ENCODE measurements at places on chromosomes 5 and 9.

- no peak for DNase-seq
Observed at GRCh38 chr9:33300546-33300945, 10.2 kb downstream of the NFX1 start.

DNA sequence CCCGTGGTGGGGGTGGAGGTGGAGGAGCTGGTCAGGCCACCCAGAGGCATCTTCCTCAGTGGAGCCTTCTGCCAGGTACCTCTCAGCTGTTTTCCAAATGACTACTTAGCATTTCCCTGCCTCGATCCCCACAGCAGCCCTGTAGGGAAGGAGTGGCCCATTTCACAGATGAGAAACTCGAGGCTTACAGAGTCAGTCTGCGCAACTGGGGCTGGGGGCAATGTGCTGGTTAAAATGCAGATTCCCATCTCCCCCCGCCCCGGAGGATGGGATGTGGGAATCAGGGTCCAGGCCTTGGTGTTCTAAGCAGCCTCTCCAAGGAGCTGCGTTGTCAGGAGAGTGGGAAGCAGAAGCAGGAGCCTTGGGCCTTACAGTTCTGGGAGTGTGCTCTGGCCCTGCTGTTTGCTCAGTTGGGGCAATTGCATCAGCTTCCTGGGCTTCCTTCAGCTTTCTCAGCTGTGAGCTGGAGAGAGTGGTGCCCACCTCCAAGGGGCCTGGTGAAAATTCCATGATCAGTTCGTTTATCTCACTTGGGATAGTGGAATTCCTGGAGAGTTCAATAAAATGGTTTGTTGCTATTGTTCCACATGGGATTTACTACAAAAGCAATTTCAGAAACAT is 19.4 kb downstream of the ERGIC1 start:
- no peak for DNase-seq

DNA sequence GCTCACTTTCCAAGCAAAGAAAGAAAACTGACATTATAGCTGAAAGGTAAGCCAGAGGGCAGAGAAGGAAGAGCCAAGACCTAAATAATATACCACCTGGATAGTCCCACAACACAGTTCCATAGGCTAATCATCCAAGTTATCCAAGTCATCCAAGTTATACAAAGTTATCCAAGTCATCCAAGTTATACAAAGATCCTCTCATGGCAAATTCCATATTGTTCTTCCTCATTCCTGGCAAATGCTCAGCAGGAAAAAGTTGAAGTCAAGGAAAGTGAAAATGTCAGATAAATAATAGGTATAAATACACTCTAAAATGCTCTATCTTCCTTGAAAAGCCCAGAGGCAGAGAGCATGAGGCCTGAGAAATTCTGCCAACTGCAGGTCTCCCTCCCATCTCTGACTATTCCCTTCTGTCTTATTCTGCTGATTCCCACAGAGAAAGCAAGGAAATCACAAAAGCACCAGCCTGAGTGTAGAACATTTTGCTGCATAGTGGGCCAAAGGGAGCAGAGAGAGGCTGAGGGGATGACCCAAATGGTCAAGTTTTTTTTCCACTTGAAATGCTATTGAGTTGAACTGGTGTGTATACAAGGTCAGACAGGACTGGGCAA is 12.5 kb downstream of the MCTP1 start:
- no peak for DNase-seq

DNA sequence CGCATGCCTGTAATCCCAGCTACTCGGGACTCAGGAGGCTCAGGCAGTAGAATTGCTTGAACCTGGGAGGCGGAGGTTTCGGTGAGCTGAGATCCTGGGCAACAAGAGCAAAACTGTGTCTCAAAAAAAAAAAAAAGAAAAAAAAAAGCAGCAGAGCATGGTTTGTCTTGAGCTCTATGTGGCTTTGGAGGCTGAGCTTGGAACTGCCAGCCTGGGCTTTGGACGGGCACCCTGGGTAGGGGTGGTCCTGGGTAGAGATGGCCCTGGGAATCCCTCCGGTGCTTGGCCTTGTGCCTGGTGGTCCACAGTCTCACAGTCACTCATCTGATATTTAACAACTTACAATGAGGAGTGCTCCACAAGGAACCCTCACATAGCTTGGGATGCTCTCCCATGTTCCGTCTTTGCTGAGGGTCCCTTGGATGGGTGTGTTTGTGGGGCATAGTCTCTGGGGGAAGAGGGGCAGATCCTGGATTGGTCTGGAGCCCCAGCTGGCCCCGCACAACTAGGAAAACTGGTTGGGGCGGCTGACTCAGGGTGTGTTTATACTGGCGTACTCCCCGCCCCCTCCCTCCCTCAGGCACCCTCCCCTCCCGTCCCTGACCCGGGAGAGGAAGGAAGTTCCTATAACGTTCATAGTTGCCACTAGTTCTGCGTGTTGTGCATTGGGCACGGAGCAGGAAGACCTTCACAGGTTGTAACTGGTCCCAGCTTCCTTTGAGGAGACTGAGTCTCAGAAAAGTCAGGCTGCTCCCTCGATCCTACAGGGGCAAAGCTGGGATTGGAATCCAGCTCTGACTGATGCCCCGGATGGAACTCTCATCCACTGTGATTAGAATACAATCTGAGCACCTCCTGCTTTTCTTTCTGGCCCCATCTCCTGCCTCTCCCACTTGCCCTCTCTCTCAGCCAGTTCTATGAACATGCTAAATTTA is 11.2 kb downstream of the IER5L start:
- no peak for DNase-seq

- DNase-seq = no peak
Observed at GRCh38 chr5:23763170-23763569, 255.8 kb downstream of the PRDM9 start.

DNA sequence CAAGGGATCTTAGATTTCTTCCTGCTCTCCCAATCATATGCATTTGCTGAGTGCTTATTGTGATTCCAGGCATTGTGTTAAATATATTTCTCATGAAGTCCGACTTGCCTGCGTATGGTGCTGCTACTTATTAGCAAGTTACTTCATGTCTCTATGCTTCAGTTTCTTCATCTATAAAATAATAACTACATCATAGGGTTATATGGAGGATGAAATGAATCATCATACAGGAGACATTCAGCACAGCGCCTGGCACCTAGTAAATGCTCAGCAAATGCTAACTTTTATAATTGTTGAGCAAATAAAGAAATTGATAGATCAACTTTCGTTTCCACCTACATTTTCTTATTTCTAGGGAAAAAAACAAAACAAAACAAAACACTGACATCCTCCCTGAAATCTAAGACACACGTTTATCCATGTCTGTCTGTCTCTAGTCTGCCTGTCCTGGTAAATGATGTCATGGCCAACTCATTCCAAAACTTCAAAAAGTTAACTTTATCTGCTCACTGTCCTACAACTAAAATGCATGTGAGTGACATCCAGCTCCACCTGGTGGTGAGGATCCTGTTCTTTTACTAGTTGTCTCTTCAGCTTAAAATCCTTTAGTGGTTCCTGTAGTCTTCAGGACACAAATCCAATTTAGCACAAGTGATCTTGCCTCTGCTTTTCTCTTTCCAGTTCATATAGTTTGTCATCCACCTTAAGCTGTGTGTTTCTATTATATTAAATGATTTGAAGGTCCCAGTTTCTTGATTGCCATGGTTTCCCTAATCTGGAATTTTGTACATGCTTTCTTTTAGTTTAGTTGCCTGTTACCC is 27.7 kb downstream of the PPP3R2 start:
- no peak for DNase-seq

- DNase-seq = no peak
Observed at GRCh38 chr5:139823757-139824355, 28.2 kb downstream of the PSD2 start.

GRCh38 chr5:126394211-126394788 is 28.9 kb upstream of the GRAMD2B start:
- no peak for DNase-seq

- no peak for DNase-seq
Observed at GRCh38 chr5:39017504-39017903, 56.7 kb downstream of the RICTOR start.

DNA sequence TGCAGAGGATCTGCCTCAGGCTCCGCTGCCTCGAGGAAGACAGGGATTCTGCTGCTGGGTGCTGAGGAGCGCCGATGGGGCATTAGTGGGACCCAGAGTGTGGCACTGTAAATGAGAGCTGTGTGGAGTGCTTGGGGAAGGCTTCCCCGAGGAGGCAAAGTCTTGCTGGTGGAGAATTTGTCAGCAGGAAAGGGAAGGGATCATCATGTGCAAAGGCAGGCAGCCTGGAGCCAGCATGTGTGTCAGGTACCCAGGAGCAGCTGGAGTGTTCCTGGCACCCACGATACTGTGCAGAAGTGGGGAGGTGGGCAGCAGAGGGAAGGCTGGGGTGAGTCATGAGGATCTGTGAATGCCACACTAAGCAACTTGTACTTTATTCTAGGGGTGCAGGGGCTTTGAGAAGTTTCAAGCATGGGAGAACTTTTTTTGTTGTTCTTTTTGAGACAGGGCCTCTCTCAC is 12.3 kb downstream of the B4GALT7 start:
- DNase-seq = no peak

DNA sequence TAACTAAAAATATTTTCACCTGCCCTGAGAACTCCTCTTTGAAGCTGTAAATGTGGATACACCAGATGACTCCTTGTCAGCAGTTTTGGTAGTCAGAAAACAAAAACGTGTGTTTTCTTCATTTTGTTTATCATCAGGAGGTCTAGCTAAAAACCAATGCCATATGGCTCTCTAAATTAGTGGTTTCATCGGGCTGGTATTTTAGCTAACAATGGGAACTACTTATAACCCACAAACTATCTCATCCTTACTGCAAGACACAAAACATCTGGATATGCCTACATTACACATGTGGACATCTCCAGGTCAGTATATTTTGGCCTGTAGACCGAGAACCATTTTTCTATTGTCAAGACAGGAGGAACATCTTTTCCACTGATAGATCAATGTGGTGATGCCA is 56.2 kb downstream of the GAS1 start:
- DNase-seq = no peak

DNA sequence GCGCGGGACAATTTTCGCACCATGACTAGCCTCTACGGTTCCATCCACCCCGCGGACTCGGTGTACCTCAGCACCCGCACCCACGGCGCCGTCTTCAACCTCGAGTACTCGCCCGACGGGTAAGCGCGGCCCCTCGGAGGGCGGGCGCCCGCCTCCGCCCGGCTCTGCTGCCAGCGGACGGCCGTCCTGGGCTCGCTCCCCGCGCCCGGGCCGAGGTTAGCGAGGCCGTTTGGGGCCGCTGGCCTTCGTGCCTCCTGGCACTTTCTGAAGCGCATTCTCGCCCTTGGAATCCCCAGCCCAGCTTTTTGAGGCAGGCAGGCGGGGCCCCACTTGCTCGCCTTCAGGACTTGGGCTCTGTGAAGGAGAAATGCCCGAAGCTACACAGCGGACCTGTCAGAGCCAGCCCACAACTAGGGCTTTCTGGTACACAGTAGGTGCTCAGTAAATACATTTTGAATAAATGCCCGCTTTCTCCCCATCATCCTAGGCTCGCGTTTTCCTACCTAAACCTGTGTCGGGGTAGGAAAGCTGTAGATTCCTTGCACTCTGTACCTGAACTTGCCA is 772 bp downstream of the DCAF10 start:
- DNase-seq = no peak

DNA sequence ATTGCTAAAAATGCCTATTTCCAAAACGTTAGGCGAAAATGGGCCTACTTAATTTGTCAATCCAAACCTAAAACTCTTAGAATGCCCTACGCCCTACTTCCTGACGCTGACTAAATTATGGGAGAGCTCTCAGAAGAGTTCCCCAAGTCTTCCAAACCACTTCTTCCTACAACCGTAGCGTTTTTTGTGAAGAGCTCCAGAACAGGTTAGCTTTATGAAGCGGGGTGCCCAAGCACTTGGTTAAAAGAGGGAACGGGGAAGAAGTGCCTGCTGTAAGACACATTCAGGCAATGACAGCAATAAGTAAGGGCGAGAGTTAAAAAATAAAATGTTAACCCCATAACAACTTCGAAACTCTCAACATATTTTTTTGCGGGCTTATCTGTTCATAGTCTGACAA is 2.8 kb downstream of the ELAVL2 start:
- no peak for DNase-seq

GRCh38 chr5:75567710-75568109 is 43.5 kb upstream of the ANKDD1B start:
- no peak for DNase-seq

- no peak for DNase-seq
Observed at GRCh38 chr5:63602971-63603370, 359.3 kb downstream of the HTR1A start.

- no peak for DNase-seq
Observed at GRCh38 chr5:5939759-5940370, 438.5 kb downstream of the MED10 start.

- DNase-seq = no peak
Observed at GRCh38 chr5:171796436-171796835, 10.8 kb downstream of the SMIM23 start.

DNA sequence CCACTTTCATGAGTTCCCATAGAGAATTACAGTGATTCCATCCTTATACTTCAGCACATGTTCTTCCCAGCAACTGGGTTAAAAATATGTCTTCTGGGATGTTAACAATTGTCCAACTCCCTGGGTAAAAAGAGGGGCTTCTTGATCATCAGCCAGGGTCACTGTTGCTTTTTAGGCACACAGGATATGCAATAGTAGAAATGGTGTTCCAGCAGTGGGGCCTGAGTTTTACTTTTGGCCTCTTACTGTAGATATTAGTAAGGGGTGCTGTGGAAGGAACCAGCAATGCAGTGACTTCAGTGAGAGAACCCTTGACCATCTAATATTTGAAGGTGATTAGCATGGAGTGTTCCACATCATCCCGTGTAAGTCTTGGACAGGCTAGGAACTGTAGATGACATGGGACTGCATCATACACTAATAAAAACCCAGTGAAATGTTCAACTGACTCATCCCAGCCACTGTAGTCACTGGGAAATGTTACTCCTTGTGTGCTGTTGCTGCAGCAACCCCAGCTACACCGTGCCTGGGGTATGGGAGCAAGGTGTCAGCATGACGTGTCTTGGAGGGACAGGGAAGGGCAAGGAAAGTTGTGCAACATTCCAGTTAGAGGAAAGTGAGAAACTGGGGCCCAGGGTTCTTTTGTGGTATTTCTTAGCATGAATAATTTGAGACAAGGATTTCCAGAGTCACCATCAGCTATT is 610.9 kb downstream of the RAB3C start:
- DNase-seq = no peak

DNA sequence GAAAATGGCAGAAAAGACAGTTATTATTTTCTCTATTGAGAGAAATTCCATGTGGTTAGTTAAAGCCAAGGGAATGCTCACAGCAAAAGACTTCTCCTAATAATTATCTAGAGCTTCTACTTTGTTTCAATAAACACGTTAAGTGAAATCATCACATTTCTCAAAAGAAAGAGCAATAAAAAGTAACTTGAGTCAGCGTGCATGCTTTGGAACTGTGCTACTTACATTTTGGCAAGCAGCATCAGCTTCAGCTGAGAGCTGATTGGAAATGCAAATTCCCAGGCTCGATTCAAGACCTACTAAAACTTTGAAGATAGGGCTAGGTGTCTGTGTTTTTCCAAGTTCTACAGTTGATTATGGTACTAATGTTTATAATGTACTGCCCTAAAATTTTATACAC is 132.1 kb downstream of the CDH18 start:
- DNase-seq = no peak

All from hypothalamus (tissue), 51 donors.